C1 segment of cervical spinal cord (tissue), 14 donors: ENCODE measurements at places on chromosomes 12 and 14.

- no peak for DNase-seq
These were observed 17.4 kb upstream of the GALNT16 start for GRCh38 chr14:69242311-69243224.

DNA sequence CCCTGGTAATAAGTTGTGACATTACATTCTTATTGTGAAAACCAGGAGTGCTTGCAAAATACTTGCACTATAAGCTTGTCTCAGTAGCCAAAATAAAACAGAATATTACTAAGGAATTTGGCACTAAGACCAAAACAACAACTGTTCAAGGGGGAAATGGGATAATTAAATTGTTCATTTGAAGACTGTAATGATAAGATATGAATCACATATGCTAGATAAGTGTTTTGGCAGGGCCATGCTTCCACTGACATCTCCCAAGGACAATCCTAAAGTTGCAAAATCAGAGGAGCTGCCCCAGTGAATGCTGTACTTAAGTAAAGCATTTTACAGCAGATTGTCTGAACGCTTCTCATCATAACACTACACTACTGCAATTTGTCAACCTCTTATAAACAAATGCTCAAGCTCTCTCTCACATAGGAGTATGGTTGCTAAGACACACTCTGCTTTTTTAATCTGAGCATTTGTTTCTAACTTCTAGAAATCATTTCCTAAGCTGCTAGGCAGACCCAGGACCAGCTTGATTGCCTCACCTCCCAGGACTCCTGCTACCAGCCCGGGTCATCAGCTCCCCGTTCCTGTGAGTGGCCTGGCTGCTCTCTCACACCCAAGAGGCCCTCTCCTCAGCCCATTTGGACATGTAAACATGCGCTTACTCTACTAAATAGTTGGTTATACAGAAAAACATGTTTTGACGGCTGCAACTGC, 191.5 kb downstream of the PAX9 start:
- DNase-seq, result no peak

DNA sequence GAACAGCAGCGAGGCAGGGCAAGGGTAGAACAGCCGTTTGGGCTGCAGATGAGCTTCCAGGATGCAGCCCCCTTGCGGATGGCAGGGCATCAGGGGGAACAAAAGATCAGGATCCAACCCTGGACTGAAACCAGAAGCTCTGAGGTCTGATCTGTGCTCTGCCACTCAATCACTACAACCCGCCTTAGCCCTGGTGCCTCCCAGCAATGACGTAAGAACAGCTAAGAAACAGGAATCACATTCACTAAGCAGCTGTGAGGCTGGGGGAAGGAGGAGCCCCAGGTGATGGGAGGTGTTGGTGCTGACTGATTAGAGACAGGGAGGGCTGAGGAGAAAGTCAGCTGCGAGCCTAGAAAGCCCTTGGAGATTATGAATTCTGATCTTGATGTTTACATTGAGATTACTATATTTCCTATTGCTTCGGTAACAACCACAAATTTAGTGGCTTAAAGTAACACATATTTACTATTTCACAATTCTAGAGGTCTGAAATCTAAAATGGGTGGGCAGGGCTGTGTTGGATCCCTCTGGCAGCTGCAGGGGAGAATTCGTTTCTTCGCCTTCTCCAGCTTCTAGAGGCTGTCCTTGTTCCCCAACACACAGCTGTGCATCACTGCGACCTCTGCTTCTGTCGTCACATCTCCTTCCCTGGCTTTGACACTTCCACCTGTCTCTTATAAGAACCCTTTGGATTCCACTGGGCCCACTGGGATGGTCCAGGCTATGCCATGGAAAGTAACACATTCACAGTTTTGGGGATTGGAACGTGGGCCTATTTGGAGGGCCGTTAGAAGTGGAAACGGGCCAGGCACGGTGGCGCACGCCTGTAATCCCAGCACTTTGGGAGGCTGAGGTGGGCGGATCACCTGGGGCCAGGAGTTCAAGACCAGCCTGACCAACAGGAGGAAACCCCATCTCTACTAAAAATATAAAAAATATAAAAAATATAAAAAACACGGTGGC, 6.1 kb upstream of the CD9 start:
- DNase-seq, result no peak

- DNase-seq, result no peak
These were observed 84.2 kb downstream of the LRRC74A start for GRCh38 chr14:76910371-76910890.

GRCh38 chr12:46486588-46486987, 114.0 kb upstream of the SLC38A2 start:
- DNase-seq, result no peak

DNA sequence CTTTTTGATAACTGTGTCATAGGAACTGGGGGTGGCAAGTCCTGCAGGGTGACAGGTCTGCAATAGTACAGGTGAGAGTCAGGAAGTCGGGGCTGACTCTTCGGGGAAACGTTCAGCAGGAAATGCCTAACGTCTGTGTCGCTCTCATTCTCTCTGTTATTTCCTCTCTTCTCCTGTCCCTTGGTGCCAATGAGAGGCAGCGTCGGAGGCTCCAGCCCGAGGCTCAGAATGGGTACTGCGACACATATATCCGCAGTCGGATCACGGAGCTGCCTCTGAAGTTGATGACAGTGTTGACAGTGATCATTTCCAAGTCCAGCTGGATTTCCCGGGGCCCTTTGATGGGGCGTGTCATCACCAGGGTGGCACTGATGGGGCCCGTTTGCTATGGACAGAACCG, 2.7 kb upstream of the TC2N start:
- no peak for DNase-seq

- DNase-seq, result no peak
These were observed 1.2 kb upstream of the SH2B3 start for GRCh38 chr12:111404362-111405148.
